ENCODE measurements at places on chromosomes 1 and 21.
A peak's percentile ranks its signal among the peaks of the same experiment; 100 is the strongest.

GRCh38 chr1:231118704-231119453 is 43.0 kb upstream of the TRIM67 start:
- no peak for DNase-seq

DNA sequence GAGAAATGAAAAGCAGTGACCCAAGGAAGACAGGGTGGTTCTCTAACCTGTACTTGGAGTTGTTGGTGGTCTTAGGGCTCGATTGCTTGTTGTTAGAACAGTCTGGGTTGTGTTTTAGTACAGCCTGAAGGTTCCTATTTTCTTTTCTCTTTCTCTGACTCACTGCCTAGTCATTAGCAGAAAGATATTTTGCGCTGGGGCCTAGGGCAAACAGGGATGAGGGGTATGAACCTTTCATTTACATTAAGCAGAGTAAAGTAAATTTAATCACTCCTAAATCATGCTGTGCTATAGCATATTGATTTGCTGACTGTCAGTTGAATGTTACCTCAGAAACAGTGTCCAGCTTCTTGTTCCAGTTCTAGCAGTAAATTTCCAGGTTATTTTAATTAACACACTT is 197.2 kb downstream of the RWDD3 start:
- DNase-seq: no peak

DNA sequence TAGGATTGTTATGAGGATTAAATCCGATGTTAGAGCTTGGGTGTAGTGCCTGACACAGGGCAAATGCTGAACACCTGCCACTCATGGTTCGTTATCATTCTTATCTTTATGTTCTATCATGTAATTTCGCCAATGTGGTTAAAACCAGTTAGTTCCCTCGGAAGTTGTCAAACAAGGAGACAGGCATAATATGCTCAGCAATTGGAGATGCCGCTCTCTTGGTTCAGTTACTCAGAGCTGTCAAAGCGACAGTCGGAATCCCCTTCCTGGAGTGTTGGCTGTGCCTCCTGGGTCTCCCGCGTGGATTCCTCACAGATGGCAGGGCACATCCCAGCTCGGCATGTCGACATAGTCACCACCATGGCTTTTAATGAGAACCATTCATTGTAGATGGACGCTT is 192.2 kb downstream of the ROR1 start:
- no peak for DNase-seq

DNA sequence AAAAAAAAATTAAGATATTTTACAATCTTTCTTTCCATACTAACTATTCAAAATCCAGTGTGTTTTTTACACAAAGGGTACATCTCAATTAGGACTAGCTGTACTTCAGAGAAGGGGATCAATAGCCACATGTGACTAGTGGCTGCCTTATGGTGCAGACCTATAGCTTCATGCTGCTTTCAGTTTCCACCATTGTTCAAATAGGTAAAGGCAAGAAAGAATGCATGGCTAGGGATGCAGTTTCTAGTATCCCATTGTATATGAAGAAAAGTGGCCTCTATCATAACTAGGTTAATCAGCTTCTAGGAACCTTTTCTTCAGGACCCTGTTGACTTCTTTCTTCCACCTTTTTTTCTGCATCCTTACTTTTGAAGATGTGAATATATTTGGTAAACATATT is 35.7 kb downstream of the OSBPL9 start:
- DNase-seq: no peak

GRCh38 chr21:25518491-25518911 is 88.8 kb downstream of the MRPL39 start:
- DNase-seq: no peak

- DNase-seq: no peak
Measured at GRCh38 chr1:79042117-79042516, 35.6 kb upstream of the ADGRL4 start.

- no peak for DNase-seq
Measured at GRCh38 chr1:3113047-3113740, 44.2 kb downstream of the PRDM16 start.

GRCh38 chr1:52571783-52572182 is 18.9 kb upstream of the TUT4 start:
- no peak for DNase-seq

DNA sequence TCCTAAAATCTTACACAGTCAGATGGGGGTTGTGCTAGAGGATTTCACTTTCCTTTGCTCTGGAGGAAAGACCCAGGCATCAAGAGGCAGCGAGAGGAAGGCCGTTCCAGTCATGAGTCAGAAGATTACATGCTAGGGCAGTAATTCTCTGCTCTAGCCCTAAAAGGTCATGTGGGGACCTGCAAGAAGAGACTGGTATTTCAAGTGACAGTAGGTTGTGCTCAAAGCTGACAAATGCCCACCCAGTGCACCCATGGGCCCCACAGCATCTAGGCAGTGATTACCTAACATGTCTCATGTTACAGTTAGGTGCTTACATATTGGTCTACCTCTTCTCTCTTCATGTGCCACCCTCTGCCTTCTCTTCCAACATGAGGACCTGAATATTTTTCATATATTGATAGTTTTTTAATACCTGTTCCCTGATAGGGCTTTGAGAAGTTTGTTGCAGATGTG is 99.7 kb upstream of the BEND5 start:
- no peak for DNase-seq

DNA sequence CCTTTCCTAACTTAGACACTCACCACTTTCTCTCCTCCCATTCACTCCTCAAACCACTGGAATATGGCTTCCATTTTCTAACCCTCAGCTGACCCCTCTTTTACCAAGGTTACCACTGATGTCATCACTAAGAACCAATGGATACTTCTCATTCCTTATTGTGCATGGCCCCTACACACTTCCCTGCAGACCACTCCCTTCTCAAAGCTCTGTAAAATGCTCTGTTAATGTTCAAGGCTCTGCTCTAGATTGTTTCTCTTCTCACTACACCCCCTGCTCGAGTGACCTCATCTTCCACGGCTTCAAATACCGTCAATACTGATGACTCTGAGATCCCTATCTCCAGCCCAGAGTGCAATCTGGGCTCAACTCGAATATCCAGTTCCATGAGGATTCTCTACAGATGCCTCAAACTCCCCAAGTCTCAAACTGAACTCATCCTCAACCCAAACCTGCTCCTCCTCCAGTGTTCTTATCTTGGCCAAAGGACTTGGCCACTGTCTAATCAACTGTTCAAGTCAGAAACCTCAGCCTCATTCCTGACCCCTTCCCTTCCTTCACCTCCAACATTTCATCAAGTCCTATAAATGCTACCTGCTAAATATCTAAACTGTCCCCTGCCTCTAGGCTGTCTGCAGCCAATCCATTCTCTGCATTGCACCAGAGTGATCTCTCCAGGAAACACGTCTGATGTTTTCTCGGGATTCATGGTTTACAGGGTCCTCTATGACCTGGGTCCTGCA is 41.3 kb upstream of the BMP8B start:
- DNase-seq: no peak

DNA sequence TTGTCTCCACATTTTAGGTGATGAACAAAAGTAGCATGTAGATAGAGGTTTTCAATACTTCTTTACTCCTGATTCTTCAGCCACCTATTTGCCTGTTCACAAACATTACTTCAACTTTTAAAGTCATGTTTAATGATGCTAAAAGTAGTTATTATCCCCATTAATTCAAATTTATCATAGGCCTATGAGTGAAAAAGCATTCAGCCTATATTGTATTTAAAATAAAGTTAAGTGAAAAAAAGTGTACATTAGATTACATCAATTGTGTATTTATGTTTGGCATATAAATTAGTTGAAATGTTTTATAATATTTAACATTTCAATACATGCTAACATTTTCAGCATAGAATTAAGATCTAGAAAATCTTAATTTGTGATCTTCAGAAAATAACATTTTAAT is 10.5 kb downstream of the CDKN2C start:
- no peak for DNase-seq

DNA sequence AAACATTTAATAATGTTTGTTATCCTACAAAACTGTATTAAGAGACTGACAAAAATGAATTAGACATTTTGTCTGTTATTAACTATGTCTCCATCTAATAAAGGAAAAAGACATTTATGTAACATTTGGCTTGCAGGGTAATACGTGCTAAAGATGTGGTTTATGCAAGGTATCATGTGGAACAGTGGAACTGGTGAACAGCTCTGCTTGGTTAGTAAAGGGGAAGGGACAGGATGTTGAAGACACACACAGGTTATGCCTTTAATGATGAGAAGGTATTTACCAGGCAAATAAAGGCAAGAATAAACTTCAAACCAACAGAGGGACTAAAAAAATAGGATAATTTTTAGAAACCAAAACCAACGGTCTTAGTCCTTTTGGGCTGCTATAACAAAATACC is 93.1 kb downstream of the UCHL5 start:
- no peak for DNase-seq

DNA sequence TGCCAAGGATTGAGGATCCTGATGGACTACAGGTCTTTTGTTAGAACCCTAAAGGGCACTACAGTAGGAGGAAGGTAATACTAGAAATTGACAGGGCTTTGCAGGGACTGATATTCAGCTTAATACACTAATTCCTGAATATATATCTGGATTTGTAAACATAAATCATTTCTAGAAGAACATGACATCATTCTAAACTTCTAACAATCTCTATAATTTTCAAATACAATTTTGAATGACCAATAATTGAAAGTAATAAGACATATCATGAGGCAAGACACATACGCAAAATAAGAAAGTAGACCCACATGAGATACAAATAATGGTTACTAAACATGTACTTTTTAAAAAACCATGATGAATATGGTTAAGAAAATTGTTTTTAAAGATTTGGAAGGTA is 52.4 kb upstream of the LRRC8B start:
- no peak for DNase-seq

- no peak for DNase-seq
Measured at GRCh38 chr1:115412733-115413132, 74.7 kb upstream of the NGF start.

DNA sequence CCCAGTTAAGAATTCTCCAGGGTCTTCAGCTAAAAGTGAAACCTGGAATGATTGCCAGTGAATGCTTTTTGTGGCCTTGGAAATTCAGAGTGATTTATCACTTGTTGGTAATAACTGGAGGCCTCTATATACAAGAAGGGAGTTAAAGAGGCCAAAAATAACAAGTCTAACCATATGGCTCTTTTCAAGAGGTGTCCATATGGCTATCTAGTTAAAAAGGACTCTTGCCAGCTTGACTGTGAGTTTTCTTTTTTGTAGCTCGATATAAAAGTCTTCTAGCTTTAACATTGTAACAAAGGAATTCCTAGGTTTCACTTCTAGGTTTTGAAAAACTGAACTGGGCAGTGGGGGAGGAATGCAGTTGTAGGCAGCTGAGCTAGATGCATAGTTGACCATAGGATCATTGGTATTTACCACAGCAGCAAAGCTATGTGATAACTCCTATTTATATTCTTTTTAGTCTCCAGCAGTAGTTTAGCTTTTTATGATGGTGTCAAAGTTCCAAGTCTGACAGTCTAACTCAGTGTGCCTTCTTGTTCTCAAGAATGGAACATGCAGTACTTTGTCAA is 44.4 kb downstream of the CACHD1 start:
- DNase-seq: no peak

DNA sequence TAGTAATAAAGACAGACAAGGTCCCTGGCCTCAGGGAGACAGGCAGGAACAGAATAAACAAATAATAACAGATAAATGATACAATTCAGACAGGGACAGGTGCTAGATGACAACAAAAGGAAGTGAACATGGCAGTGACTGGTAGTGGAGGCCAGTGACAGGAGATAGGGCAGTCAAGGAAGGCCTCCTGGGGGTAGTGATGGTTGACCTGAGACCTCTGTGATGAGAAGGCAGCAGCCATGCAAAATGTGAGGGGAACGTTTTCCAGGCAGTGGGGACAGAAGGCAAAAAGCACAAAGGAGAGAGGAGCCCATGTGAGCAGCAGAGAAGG is 18.5 kb downstream of the OPTC start:
- DNase-seq: no peak

DNA sequence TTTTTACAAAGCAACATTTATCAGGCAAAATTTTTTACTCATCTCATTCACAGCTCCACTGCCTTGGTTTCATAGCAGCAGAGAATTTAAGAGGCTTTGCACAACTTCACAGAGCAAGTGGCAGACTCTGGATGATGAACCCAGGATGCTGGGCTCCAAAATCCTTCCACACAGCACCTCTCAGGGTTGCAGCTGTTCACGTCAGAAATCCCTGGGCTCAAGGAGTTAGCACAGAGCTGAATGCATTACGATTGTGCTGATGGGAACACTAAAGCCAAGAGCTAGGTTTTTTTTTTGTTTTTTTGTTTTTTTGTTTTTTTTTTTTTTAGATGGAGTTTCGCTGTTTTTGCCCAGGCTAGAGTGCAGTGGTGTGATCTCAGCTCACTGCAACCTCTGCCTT is 2.4 kb upstream of the HTR6 start:
- DNase-seq: no peak

GRCh38 chr1:58062635-58063034 is 483.9 kb downstream of the OMA1 start:
- no peak for DNase-seq

- DNase-seq: no peak
Measured at GRCh38 chr1:235898126-235898525, 31.4 kb upstream of the LYST start.

- DNase-seq: no peak
Measured at GRCh38 chr1:62438163-62438562, 1.3 kb downstream of the USP1 start.

- peak; percentile 39 for DNase-seq
Measured at GRCh38 chr1:46401964-46402626, 8.0 kb downstream of the FAAH start.

DNA sequence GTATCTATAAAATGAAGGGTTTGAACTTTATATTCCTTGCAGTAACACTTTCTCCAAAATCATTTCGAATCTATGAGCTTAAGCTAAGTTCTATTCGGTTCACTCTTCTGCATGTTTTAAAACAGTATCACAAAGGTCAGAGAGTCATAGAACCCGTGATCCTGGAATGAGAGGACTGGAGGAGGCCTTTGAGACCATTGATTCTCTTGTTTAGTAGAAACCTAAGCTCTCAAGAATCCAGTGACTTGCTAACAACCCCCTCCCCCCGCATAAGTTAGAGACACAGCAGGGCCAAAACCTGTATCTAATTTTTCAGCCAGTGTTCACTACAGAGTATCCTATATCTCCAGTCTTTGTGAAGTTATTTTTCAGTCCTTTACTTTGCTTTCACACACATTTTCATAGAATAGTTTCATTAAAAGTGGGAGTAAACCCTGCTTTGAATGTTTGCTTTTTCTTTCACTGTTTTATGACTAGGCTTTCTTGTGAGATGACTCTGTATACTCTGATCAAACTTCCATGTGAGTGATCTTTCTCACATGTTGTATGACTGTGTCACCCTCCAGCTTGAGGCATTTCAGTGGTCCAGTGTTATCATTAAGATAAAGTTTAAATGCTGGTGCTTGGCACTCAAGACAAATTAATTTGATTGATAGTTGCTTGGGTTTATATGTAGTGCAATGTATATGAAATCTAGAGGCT is 275.4 kb upstream of the SGIP1 start:
- no peak for DNase-seq

All from NCI-H2107 (cell line).